Diencephalon (tissue), 1 donor: ENCODE measurements at places on chromosomes 12 and 14. TPM values are rescaled to one million over a fixed set of nuclear protein-coding genes. Genes with fewer than 3 reads are reported as not detected.

Gene SLCO1A2
- 11.3 TPM for total RNA-seq

Gene SERPINA5
- 0.69 TPM for total RNA-seq

Gene GYS2
- total RNA-seq, result not detected

Gene ADAMTS20
- total RNA-seq, result 0.46 TPM

Gene TPH2
- 2.1 TPM for total RNA-seq

Gene MMP19
- not detected for total RNA-seq

Gene C14orf93
- total RNA-seq, result 3.5 TPM

Gene PTHLH
- total RNA-seq, result 2.1 TPM

Gene CIT
- 63.9 TPM for total RNA-seq

Gene TOX4
- 38.1 TPM for total RNA-seq

Gene KRT72
- total RNA-seq, result 0.23 TPM

Gene SAMD15
- total RNA-seq, result 20.8 TPM

Gene FNTB
- total RNA-seq, result 16.4 TPM

Gene KLHL42
- 116 TPM for total RNA-seq

Gene BATF
- total RNA-seq, result 1.6 TPM

Gene MMP17
- 41.5 TPM for total RNA-seq

Gene ARHGAP5
- total RNA-seq, result 270 TPM

Gene NIN
- total RNA-seq, result 31.8 TPM

Gene CACNA2D4
- 0.92 TPM for total RNA-seq
